ENCODE measurements at places on chromosomes 1 and 21.

DNA sequence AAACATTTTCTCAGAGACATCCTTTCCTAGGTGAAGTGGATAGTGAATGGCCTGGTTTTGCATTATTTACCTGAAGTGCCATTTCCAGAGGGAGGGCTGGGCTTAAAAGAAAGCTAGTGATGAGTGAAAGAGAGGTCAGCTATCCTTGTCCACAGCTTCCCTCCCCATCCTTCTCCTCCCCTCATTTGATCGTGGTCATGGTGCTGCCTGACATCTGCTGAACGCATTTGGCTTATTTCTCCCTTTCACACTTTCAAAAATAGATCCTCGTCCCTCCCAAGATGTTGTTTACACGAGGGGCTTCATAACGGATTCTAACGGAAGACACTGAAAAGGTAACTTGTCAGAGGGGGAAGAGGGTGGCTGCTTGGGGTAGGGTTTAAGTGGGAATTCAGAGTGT, 66.1 kb downstream of the PRRX1 start:
- no peak for DNase-seq

DNA sequence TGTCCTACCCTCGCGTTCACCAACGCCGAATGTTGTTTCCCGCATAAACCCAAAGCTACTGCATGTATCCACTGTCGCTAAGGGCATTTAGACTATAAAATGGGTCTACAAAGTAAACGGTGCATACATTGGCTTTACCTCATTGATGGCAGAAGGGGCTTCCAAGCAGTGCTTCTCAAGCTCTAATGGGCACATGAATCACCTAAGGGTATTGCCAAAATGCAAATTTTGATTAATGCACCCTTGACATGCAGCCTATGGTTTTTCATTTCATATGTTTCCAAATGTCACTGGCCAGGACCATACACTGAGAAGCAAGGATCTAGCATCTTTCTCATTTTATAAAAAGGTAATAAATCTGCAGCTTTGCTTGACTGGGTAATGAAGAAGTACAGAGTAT, 2.7 kb downstream of the OR6F1 start:
- no peak for DNase-seq

GRCh38 chr1:190949939-190950338, 472.3 kb upstream of the BRINP3 start:
- DNase-seq, result no peak

GRCh38 chr1:94156096-94156625, 35.2 kb upstream of the ABCA4 start:
- DNase-seq, result no peak

GRCh38 chr1:22104865-22105437, 37.9 kb downstream of the WNT4 start:
- no peak for DNase-seq

DNA sequence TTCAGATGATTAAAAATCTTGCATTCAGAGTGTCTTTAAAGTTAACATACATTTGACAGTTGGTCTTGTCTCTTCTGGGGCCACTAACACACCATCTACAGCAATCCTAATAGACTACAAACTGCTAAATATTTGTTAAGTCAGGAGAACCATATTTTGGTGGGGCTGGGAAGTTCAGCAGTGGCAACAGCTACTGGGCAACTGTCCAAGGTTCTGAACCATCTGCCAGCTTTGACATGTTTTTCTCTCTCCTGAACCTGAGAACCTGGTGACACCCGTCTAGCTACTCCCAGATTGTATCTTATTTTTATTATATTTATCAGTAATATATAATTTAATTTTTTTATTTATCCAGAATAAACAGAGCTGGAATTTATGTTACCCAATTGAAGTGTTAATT, 199.0 kb upstream of the DPYD start:
- DNase-seq, result peak; percentile 43

DNA sequence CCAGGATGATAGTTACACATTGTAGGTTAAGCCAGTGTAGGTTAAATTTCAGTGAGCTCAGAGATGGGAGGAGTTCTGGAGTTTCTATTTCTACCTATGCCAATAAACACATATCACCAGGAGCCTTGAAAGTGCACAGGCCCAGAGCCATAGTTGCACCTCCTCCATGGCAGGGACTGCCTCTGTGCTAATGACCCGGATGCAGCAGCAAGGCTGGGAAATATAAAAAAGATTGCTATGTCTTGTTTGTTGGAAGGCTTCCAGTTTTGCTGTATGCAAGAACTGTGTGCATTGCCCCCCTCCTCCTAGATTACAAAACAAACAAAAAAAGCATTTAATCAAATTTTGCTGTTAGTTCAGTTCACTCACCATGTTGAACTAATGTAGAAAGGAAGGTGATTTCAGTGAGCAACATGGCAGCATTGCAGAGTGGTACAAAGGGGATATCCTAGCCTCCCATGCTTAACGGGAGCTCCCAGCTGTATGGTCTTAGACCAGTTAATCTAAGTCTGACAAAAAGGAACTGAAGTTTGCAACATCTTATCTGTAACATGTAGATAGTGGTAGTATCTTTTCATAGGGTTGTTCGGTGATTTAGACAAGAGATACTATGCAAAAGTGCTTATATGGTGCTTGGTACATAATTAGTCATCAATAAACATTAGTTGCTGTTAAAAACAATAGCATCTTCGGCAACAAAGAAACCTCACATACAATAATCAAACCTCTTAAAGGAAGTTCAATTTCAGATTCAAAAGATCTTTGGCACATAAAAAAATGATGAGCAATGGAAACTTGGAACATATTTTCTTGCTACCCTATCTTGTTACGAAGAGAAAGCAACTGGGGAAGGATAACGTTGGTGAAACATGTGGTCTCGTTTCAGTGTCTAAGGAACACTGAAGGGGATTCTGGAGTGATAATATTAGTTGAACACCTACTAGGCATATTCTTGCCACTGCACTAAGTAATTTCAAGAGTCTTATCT, 309.5 kb downstream of the ASTN1 start:
- no peak for DNase-seq

- no peak for DNase-seq
Measured at GRCh38 chr1:162169031-162169790, 99.7 kb downstream of the NOS1AP start.

- DNase-seq, result peak; percentile 94
Measured at GRCh38 chr1:22747021-22747734, 36.5 kb downstream of the EPHB2 start.

DNA sequence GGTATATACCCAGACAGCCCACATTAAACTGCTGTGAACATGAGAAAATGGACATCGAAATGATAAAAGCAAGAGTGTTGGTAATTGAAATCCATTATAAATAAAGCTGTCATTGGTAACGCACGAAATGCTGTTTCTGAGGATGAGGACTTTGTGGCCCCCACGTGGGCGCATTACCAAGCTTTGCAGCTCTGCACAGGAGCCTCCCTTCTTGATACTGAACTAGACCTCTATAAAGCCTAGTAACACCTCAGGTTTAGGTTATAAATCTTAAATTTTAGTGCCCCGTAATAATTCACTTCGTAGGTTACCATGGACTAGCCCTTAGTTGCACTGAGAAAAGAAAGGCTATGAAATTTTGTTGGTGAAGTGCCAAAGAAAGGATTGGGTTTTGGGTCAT, 45.4 kb downstream of the ADARB1 start:
- DNase-seq, result no peak

GRCh38 chr1:20727746-20728316, 4.7 kb downstream of the SH2D5 start:
- DNase-seq, result no peak
